NCI-H1048 (cell line): ENCODE measurements at places on chromosomes 11 and 22.

GRCh38 chr22:39068033-39068785, 8.9 kb upstream of the APOBEC3G start:
- DNase-seq: no peak

- DNase-seq: no peak
Observed at GRCh38 chr11:61731211-61731951, 21.1 kb upstream of the MYRF start.

GRCh38 chr11:108926841-108927577, 262.1 kb downstream of the DDX10 start:
- DNase-seq: no peak

DNA sequence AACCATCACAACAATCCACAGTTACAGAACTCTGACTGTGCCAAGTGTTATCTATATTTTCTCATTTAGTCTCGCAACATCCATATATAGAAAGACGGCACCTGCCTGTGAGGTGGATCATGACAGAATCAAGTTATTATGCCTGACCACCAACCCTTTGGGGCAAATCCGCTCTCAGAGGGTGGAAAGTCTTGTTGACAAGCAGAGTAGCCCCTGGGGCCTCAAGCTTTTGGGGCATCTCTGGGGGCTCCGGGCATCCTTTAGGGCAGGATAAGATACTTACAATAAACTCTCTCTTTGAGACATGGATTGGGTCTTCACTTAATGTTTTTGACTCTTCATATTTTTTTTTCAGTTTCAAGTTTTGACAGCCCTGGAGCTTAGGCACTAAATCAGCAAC, 150.5 kb upstream of the NAV2 start:
- no peak for DNase-seq

GRCh38 chr22:36375071-36375980, 12.4 kb downstream of the MYH9 start:
- DNase-seq: no peak

DNA sequence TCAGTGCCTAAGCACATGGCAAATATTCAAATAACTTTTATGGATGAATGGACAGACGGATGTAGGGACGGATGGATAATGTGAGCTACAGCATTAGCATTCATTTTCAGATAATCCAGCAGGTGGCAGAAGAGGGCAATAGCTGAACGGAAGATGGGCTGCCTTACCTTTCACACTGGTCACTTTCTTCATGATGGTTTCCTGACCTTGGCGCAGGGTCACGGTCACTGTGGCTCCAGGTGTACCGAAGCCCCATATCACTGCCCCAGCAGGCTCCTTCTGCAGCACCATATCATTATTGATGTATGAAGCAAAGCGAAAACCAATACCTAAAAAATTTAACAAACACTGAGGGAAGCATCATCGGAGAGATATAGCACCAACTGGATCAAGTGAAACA, 4.3 kb downstream of the SIAE start:
- no peak for DNase-seq

- no peak for DNase-seq
Observed at GRCh38 chr11:3949125-3949524, 93.7 kb downstream of the STIM1 start.

- no peak for DNase-seq
Observed at GRCh38 chr11:123362186-123362585, 67.9 kb upstream of the GRAMD1B start.

DNA sequence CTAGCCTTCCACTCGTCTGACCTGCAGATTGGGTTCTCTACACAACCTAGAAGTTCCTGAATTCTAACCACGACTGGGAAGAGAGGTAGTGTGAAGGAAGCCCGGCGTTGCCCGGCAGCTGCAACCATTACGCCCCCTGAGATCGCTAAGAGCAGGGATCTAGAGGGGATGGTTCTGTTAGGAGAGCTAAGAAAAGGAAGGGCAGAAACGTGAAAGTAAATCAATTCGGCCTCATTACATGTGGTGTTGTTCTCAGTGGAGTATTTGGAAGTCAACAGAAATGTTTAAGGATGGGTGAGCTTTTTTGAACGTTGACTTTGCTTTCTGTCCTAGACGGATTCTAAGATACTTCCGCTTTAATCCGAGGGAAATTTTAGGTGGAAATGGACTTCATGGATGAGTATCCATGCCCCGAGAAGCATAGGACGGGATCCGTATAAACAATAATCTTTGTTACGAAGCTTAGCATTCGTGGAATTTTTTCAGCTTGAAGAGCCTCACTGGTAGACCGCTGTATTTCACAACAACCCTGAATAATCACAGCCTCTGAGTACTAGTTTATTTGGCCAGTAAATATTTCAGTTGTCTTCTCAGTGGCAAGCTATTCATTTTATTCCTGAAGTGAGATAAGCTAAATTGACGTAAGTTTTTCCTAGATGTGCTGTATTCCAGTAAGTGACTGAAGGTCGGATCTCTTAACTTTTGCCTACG, 629 bp downstream of the ATP5MG start:
- no peak for DNase-seq

GRCh38 chr22:38739300-38740055, 16.3 kb downstream of the SUN2 start:
- DNase-seq: no peak
